Activated CD8-positive, alpha-beta memory T cell treated with anti-CD3 and anti-CD28 coated beads for 4 hours (primary cell): ENCODE measurements at places on chromosomes 1 and 21.

DNA sequence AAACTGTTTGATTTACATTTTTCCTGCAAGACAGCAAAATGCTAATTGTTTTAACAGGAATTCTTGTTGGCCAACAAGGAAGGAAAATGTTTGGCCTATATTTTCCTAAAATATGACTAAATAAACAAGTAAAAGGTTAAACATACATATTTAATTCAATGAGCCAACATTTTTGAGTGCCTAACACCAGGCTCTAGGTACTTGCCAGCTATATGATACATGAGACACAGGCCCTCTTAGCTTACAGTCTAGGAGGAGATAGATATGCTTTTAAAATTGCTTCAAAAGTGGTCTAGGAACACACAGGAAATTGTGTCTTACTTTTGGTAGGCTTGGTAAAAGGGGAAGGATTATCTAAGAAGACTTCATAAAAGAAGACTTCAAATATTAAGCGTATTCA is 50.9 kb downstream of the PIGK start:
- DNase-seq, result no peak

- no peak for DNase-seq
Measured at GRCh38 chr1:78673120-78673519, 23.5 kb downstream of the IFI44 start.

GRCh38 chr1:204376465-204376864 is 16.7 kb upstream of the PLEKHA6 start:
- no peak for DNase-seq

DNA sequence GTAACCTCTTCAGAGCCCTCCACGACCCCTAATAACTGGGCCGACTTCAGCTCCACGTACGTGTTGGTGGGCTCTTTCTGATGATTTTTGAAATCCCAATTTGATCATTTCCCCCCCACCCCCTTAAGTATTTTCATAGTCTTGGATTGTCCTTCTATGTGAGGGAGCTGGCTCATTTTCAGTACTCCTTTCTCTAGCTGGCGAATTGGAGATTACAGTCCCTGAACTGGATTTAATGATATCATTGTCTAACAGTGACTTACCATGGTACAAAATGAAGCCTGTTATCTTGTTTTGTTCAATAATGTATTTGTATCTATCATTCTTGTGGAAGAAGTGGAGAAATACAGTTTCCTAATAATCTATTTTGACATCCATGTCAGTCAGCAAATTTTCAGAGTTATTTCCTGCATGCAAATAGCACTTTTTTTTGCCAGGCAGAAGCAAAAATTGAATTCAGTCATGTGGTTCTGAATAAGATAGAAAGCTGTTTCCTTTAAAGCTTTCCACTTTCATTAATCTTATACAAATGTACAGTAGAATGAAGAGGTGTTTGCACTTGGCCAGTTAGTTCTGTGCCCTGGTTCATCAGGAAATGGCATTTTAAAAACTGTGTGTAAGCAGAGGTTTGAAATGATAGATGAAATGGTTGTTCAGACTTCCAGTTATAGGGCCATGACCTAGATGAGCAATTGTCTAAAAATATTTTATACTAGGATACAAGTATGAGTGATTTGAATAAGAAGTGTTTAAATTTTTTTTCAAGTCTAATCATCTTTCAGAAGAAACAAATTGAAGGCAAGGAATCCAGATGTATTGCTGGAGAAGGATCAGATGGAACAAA is 104.2 kb downstream of the ATP5PO start:
- no peak for DNase-seq

DNA sequence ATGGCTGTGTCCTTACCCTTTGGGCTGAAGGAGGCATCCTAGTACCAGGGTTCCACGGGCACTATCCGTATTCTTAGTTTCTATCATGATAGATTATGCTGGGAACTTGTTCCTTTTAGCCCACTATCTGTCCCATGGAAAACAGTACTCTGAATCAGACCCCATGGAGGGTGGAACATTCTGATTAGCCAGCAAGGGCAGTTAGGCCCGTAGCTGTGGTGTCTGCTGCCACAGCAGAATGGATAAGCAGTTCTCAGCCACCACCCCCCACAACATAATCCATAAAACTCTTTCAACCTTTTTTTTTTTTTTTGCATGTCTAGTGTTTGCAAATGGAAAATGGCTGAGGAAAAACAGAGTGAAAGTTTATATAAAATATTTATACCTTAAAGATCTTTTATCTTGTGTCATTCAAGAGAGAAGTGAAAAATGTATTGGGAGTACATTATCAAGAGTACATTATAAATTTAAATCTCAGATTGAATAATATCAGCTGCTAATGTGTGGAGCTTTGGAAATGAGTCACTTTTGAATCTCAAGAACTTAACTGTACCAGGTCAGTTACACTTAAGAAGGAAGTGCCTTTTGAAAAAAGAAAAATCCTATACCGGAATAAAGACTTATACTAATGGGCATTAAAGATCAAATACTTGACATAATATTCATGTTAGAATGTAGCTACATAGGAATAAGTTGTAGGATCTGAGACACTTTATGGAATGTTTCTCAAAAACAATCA is 80.3 kb downstream of the NFIA start:
- DNase-seq, result no peak

GRCh38 chr1:165748550-165748949 is 20.1 kb downstream of the TMCO1 start:
- DNase-seq, result no peak

GRCh38 chr1:240109920-240110636 is 18.4 kb downstream of the FMN2 start:
- DNase-seq, result no peak
